ENCODE measurements at places on chromosomes 4 and X. TPM values are rescaled to one million over a fixed set of nuclear protein-coding genes. Genes with fewer than 3 reads are reported as not detected.

The SPANXN3 gene
- total RNA-seq = not detected

The ZNF718 gene
- 6.7 TPM for total RNA-seq

The ZXDB gene
- total RNA-seq = 11.1 TPM

The CENPVL2 gene
- not detected for total RNA-seq

The COL4A6 gene
- total RNA-seq = 21.1 TPM

- no peak for DNase-seq
Observed at GRCh38 chr4:22848332-22848731, 155.6 kb downstream of the GBA3 start.

DNA sequence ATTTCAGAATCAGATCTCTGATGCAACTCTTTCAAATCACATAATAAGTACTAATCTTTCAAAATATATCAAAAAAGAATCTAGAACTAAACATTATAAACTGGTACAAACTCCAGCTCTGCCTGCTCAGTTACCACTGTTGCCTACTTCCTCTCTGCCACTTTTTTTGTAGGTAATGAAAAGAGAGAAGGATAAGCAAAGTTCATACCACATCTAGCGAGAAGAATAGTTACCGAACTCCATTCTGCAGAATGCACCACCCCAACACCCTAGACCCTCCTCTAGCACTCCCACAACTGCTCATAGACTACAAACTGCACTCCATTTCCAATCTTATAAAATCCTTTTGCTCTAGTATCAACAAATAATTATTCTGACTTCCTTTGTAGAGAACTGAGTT is 19.7 kb upstream of the LRBA start:
- DNase-seq = no peak

DNA sequence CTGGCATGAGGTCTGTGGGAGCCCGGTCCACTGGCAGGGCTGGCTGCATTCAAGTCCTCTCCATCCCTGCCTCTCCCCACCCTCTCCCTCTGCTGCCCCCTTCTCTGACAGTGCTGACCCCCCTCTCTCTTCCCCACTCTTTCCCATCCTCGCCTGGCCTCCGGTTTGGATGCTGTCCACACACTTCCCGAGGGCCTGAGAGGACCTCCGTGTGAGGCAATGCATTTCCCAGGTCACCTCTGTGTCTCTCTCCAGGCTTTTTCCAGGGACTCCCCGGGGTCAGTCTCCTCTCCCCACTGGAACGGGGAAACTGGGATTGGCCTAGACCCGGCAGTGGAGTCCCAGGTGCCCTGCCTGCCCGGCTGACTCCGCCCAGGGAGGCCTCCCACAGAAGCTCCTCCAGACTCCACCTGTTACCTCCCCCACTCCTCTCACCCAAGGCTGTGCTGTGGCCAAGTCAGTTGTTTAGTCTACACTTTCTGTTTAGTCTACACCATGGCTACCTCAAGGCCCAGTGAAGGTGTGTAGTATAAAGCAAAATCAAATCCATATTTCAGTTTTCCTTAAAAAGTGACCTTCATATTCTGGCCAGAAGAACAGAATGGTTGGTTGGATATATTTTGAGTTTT is 146.8 kb downstream of the PTTG2 start:
- DNase-seq = no peak

DNA sequence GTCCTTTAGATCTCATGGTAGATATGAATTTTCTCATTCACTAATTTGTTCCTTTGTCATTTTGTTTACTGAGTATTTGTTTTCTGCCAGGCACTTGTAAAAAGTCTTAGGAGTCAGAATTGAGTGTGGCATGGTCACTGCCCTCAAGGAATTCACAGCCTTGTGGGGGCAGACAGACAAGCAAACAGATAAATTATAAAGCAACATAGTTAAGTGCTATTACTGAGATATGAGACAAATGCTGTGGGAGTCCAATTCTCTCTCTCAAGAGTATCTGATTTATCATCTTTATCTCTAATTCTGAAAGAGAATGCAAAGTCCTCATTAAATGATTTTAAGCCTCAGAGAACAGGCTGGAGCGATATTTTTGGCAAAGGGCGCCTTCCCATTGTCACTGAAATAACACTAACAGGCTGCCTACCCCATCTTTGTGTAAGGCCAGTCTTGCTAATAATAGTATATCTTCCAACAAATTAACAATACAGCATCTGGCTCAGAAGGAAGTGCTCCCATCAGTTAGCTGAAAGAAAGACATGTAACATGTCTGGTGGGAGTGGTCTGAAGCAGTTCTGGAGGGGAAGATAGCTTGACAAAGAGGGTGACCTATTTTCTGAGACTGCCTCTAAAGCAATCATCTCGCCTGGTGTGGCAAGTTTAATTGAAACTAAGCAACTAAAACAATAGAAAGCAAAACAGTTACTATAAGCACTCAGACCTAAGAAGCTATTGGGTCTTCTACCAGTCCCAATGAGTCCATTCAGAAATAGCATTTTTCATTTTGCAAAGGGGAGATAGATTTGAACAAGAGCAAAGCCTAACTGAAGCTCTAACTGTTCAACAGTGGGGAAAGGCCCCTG is 61.5 kb upstream of the AMOT start:
- no peak for DNase-seq
